Glomerular endothelial cell (primary cell): ENCODE measurements at places on chromosomes 11 and 22. TPM values are rescaled to one million over a fixed set of nuclear protein-coding genes. Genes with fewer than 3 reads are reported as not detected.

- DNase-seq = no peak
Measured at GRCh38 chr22:29032014-29032475, 29.6 kb downstream of the C22orf31 start.

- DNase-seq = no peak
Measured at GRCh38 chr11:11977206-11977938, 31.1 kb downstream of the DKK3 start.

Gene TNNI2
- total RNA-seq = not detected in 2 replicates

DNA sequence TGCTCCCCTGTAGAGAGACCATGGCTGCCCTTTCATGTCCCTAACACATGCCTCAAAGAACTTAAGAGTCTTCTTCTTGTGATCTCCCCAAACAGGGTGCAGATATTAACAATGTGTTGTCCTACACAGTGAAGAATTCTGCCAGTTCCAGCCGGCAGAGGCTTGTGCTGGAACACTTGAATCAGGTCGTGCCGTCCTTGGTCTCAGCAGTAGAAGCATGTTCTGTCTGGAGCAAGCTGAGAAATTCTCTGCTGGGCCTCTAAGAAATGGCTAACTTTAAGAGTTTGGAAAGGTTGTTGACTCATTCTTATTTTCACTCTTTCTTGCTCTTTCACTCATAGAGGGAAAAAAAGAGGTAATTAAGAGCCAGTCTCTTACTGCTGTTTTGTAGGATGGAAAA is 71.1 kb upstream of the SLC25A18 start:
- DNase-seq = no peak

DNA sequence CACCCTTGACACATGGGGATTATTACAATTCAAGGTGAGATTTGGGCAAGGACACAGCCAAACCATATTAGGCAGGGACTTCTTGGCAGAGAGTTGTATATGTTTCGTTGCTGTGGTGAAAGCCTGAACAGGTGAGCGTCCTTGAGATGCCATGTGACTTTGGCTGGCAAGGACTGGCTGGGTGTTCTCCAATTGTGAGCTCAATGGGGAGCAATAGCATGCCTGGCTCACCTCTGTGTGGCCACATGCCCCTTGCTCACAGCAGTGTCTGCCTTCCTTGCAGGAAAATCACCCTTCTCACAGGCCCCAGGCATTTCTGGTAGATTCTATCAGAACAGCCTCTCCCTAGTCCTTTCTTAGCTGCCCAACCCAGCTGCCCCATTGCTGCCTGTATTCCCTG is 105.5 kb downstream of the PARVA start:
- no peak for DNase-seq

Gene OR2AG1
- not detected in 2 replicates for total RNA-seq

DNA sequence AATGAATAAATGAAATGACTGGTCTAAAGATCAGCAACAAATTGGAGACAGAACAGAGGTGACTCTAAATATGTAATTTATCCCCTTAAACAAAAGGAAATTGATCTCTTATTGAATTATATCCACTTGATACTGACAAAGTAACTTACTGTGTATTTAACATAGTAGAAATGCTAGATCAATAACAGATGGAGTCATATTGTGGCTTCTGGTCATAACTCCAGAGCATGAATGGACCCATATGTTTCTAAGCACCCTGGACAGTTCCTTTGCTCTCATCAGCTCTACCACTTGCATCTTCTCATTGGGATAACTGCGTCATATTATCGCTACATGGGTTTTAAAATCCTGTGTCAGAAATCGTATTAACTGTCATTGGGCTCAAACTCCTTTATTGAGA is 222.3 kb downstream of the ETS1 start:
- DNase-seq = no peak

GRCh38 chr11:47257517-47258316 is at the start of gene NR1H3:
TSS of gene NR1H3 (plus strand) at chr11:47257996. CDS start at chr11:47259217, 1,221 bp downstream.
- DNase-seq = no peak

- DNase-seq = no peak
Measured at GRCh38 chr11:12125609-12126149, 15.3 kb downstream of the MICAL2 start.
